ENCODE measurements at places on chromosomes 1 and 21. TPM values are rescaled to one million over a fixed set of nuclear protein-coding genes. Genes with fewer than 3 reads are reported as not detected.

The LRRC42 gene
- 18.0 TPM for total RNA-seq

DNA sequence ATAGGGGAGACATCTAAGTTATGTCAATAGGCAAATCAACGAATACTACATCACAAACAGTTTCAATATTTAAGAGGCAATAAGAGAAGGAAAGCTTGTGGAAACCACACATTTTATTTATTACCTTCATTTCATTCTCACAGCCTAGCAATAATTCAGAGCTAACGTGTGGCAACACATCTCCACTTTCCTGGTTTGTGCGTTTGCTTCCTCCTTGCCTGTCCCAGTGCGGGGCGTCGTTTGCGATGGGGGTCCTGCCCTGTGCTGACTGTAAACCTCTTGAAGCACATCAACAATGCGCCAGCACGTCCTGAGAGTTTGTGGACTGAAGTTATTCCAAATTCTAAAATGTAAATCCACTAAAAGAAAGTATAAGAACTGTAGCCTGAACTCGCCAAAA lies 14.4 kb upstream of the VPS26C start:
- no peak for DNase-seq

DNA sequence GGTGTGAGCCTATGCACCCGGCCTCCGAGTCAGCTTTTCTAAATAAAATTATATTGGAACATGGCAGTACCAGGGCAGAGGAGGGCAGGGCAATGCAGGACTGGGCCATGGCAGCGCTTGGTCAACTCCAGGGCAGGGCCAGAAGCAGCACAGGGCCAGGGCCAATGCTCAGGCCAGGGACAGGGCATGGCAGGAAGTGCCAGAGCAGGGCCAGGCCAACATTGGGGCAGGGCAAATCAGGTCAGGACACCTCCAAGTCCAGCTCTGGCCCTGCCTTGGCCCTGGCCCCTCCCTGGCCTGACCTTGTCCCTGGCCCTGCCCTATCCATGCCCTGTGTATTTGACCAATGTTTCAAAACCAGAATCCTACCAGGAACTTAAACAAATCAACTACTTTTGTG lies 156.1 kb downstream of the LIPI start:
- DNase-seq = no peak

The HOOK1 gene
- not detected for total RNA-seq

DNA sequence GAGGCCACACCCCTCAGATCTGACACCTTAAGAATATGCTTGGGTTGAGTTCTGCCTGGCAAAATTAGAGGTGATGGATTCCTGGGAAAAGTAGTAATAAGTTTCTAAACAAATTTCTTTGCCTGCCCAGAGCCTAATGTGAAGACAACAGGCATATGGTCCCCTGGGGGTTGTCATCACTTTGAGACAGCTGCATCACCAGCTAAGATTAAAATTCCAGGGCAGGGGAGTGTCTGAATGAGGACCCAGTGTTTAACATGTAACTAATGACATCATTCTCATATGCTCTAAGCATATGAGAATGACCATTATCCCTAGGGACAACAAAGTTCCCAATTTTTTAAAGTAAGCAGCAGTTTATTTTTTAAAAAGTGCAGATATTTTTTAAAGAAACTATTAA lies 432.2 kb downstream of the PCP4 start:
- DNase-seq = no peak

DNA sequence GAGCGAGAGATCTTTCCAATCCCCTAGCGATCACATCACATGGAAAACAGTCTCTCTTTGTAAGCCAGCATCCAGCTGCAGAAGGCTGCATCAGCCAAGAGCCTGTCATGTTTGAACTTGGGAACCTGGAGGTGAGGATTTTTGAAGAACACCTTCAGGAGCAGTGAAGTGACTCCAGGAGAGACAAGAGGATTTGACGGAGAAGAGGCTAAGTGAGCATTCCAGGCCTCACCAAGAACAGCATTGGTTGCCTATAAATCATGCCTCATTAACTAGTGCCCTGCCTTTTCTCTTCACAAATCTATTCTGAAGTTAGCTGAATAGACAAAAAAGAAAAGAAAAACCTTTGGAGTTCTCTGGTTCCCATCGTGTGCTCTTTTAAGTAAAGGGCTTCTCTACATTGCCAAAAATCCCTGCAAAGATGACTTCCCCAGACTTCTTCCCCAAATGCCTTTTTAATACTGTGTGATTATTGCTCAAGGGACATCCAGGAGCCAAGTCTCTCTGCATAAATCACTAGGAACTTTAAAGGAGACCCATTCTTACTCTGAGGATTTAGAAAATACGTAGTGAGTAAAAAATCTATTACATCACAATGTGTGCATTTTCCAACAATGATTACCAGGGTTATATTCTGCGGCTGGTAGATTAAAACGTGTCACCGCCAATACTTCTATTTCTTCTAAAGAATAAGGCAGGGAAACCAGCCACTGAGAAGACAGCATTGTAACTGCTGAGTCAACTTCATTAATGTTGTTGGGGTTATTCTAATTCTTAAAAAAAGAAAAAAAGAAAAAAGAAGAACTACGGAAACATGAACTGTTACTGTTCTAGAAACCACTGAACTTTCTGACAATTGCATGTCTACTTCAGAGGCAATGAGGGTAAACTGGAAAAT lies 95.2 kb downstream of the KIF14 start:
- DNase-seq = no peak

The PLA2G2F gene
- total RNA-seq = not detected

GRCh38 chr21:44436958-44437357 lies 18.4 kb upstream of the LRRC3 start:
- DNase-seq = peak; percentile 49

The S100A10 gene
- 650 TPM for total RNA-seq

The TACSTD2 gene
- 1.7 TPM for total RNA-seq

DNA sequence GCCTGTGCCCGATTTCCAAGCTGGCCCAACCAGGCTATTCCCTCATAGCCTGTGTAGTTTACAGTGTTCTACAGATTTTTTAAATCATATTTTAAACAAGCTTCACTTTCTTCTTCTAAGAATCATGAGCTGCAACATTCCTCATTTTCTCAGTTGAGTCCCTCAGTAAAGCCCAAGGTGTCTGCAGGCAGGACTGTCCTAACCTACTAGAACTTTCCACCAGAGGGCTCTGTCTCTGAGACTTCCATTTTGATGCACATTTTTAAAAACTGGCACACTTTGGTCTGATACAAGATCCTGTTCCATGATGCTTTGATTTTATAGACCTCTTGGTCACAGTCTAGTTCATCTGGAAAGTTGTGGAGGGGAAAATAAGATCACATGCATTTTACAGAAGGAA lies 21.6 kb upstream of the SLAMF6 start:
- DNase-seq = no peak

The SLAMF6 gene
- 1.2 TPM for total RNA-seq

DNA sequence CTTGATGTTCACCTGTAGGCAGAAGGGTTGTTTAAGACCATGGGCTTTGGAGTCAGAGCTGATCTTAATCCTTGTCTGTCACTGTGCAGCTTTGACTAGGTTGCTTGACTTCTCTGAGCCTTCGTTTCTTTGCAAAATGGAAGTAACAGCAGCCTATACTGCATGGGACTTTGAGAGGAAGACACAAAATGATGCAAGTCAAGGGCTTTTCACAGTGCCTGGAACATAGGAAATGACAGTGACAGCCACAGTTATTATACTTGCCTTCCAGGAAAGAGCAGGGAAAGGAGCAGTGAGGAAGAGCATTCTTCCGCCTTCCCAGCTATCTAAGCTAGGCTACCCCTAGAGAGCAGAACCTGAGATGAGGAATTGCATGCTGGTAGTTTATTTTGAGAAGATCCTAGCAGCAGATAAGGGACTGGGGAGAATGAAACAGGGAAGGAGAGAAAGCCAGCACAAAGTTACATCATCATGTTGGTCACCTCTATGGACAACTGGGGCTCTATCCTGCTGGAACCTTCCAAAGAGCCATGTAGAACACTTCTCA lies 3.1 kb downstream of the CSF3R start:
- DNase-seq = no peak
